ENCODE measurements at places on chromosomes 11 and 22.

GRCh38 chr22:49763696-49764095 is 64.0 kb downstream of the BRD1 start:
- DNase-seq: peak; percentile 14

DNA sequence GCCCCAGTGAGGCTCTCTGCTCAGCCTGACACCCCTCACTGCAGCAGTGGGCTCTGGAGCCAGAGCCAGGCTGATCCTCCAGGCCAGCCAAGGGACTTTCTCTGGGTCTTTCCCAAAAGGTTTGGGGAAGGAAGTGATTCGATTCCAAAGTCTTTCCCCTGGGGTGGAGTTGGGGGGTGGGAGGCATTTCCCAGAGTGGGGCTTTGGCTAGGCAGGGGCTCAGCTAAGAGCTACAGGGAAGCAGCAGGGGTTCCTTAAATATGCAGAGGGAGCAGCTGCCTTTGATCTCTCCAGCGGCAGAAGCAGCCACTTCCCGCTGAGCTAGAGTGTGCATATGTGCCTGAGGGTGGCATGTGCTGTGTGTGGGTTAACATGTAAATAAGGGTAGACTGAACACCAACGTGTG is 192.9 kb downstream of the INSC start:
- DNase-seq: no peak

GRCh38 chr11:95135880-95136279 is 46.2 kb downstream of the ENDOD1 start:
- no peak for DNase-seq

GRCh38 chr22:44639891-44640617 is 62.0 kb upstream of the PRR5 start:
- DNase-seq: no peak
